ENCODE measurements at places on chromosomes 2 and 18. TPM values are rescaled to one million over a fixed set of nuclear protein-coding genes. Genes with fewer than 3 reads are reported as not detected.

DNA sequence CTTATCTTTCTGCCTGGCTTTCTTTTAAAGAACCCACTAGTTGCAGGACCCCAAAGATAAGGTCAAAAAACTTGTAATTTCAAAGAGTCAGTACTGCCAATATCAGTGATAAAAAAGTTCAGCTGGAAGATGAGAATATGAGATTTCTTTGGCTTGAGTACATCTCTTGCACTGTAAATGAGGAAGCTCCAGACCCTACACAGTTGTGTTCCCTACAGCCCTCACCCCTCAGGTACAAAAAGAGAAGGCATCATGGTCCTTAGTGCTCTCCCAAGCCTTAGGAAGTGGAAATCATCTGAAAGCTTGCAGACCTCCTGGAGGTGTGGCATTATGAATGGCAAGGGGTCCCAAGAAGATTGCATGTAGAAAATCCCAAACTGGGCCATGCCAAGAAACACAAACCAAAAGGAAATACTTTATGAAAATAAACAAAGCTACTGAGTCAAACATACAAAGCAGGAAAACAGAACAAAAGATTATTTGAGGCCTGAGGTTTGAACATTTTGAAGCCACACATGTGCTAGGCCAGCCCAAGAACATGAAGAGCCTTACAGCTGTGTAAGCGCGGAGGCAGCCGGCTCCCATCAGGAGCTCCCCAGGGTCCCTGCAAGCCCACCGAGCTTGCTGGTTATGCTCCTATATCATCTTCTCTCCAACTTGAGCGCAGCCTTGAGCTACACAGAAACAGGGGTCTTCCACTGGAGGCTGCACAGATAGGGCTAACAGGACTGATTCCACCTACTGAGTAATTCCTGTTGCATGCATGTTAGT lies 217.0 kb downstream of the OSR1 start:
- H3K4me1 ChIP-seq = no peaks in the 10 kb centered on the region
- no peak overlapping the region for H3K27ac ChIP-seq
- H3K36me3 ChIP-seq = no peaks in the 10 kb centered on the region
- DNase-seq = no peak

DNA sequence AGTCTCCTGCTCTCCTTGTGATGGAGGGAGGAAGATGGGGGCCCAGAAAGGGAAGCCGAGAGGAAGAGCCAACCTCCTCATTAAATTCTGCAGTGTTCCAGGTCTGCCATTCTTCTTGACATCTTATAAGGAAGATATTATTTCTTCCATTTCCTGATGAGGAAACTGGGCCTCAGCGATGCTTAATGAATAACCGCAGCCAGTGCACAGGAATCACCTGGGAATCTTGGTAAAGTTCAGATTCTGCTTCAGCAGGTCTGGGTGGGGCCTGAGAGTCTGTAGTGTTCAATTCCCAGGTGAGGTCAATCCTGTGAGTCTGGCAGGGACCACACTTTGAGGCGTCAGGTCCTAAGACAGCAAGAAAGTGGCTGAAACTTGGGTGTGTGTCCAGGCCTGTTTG lies 17.3 kb downstream of the PCARE start:
- no peaks in the 10 kb centered on the region for H3K27me3 ChIP-seq
- H3K27ac ChIP-seq = no peak overlapping the region
- DNase-seq = no peak

DNA sequence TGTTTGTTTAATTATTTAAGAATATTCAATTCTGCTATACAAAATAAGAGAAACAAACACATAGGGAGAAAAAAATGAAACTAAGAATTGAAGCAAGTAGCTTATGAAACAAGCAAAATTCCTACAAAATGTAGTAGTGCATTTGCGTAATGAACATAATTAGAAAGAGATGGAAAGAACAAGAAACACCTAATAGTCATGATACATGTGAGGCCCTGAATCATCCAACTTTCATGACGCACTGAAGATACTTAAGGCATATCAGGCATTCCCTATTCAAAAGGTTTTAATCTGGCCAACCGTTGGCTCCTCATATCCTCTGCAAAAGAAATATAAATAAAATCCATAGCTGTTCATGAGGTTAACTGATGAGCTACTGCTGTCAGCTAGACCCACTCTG lies 14.5 kb upstream of the NAB1 start:
- no peaks in the 10 kb centered on the region for H3K4me1 ChIP-seq
- no peak overlapping the region for H3K27ac ChIP-seq

DNA sequence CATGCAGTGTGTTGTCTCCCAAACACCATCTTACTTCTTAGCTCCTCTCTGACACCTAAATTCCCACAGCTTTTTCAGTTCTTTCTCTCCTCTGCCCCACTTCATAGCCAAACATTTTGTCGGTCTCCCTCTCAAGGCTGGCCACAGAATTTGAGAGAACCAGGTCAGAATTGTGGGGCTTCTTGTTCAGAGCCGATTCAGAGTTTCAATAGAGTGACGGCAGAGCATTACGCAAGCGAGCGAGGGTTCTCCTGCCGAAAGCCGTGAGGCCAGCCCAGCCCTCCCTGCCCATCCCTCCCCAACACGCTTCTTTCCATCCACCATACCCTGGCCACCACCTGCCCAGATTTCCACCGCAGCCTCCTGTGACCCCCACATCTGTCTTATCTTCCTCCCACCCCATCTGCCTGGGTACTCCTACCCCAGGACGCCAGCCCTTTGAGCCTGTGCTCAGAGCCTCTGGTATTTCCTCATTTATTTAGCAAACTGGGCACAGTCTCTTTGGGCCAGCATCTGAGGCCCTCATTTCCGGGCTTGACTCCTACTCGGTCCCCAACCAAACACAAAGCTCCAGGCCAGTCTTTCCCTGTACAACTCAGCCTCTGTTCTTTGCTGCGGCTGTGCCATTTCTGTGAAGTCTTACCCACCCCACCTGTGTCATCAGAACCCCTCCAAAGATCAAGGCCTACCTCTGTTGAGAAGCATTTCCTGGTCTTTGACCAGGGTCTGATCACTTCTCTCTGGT lies 70.0 kb upstream of the MAP4K4 start:
- H3K36me3 ChIP-seq = no peaks in the 10 kb centered on the region
- no peak for DNase-seq
- H3K4me1 ChIP-seq = peaks cover 4% of the 10 kb centered on the region
- H3K27me3 ChIP-seq = no peaks in the 10 kb centered on the region

- H3K36me3 ChIP-seq = no peaks in the 10 kb centered on the region
- H3K27me3 ChIP-seq = no peaks in the 10 kb centered on the region
- no peak overlapping the region for H3K4me3 ChIP-seq
- no peak overlapping the region for H3K27ac ChIP-seq
- H3K4me1 ChIP-seq = no peaks in the 10 kb centered on the region
These were observed 288.0 kb downstream of the AFF3 start for GRCh38 chr2:99854236-99854852.

GRCh38 chr2:42984617-42985016 lies 192.2 kb upstream of the HAAO start:
- no peaks in the 10 kb centered on the region for H3K27me3 ChIP-seq
- H3K36me3 ChIP-seq = no peaks in the 10 kb centered on the region
- DNase-seq = no peak
- H3K4me3 ChIP-seq = no peak overlapping the region
- H3K4me1 ChIP-seq = no peaks in the 10 kb centered on the region
- H3K27ac ChIP-seq = no peak overlapping the region

GRCh38 chr2:193783681-193784080 lies 1588.9 kb upstream of the TMEFF2 start:
- no peaks in the 10 kb centered on the region for H3K36me3 ChIP-seq
- H3K4me1 ChIP-seq = no peaks in the 10 kb centered on the region
- no peaks in the 10 kb centered on the region for H3K27me3 ChIP-seq
- no peak overlapping the region for H3K27ac ChIP-seq
- DNase-seq = no peak

DNA sequence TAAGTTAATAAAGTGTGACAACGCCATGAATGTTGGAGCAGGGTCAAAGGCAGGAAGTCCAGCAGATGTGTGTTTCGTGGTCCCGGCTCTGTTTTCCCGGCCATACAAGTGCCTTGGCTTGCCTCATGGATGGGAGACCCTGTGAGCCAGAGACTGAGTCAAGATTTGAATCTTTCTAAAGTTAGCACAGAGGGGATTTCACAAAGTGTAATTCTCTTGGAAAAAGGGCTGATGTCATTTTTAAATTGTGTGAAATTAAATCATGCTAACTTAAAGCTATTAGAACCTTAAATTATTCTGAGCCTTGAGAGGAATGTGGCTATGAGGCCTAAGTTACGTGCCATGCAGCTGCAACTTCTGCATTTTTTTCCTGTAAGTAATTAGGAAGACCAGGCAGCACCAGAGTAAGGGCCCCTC lies 38.3 kb upstream of the RALBP1 start:
- H3K27me3 ChIP-seq = no peaks in the 10 kb centered on the region
- DNase-seq = no peak
- H3K4me1 ChIP-seq = no peaks in the 10 kb centered on the region
- H3K4me3 ChIP-seq = no peak overlapping the region

- no peak for DNase-seq
- H3K27ac ChIP-seq = no peak overlapping the region
- H3K4me3 ChIP-seq = no peak overlapping the region
- no peaks in the 10 kb centered on the region for H3K36me3 ChIP-seq
These were observed 40.0 kb upstream of the LAPTM4A start for GRCh38 chr2:20091305-20091991.

- H3K4me3 ChIP-seq = no peak overlapping the region
- no peak overlapping the region for H3K27ac ChIP-seq
- no peaks in the 10 kb centered on the region for H3K4me1 ChIP-seq
- H3K36me3 ChIP-seq = no peaks in the 10 kb centered on the region
- no peaks in the 10 kb centered on the region for H3K27me3 ChIP-seq
- DNase-seq = no peak
These were observed 140.5 kb downstream of the ZFP36L2 start for GRCh38 chr2:43085929-43086328.

GRCh38 chr2:230346465-230346864 lies 19.5 kb downstream of the SP140L start:
- H3K4me3 ChIP-seq = no peak overlapping the region
- no peak overlapping the region for H3K27ac ChIP-seq
- H3K36me3 ChIP-seq = no peaks in the 10 kb centered on the region

The IL1R2 gene
- 1.9 TPM for total RNA-seq

The ZNF804A gene
- total RNA-seq = 0.69 TPM

The EPAS1 gene
- 3.1 TPM for total RNA-seq

The LRATD1 gene
- total RNA-seq = not detected

The PTPRM gene
- total RNA-seq = 8.4 TPM

The CNRIP1 gene
- 0.19 TPM for total RNA-seq

The SLC5A7 gene
- total RNA-seq = not detected

The SLC9A4 gene
- 0.08 TPM for total RNA-seq

Measured in naive thymus-derived CD4-positive, alpha-beta T cell (primary cell).